ENCODE measurements at places on chromosomes 11 and 22. TPM values are rescaled to one million over a fixed set of nuclear protein-coding genes. Genes with fewer than 3 reads are reported as not detected.

Gene IGSF22
- 0.23 TPM for total RNA-seq

Gene IFITM2
- 63.3 TPM for total RNA-seq

Gene CHRNA10
- total RNA-seq, result 1.1 TPM

Gene OR51B4
- not detected for total RNA-seq

Gene OLFML1
- total RNA-seq, result 0.15 TPM

Gene MAPK8IP1
- 3.3 TPM for total RNA-seq

Gene HBG1
- not detected for total RNA-seq

Gene TTC36
- not detected for total RNA-seq

Gene C22orf31
- not detected for total RNA-seq

Gene HTR3A
- not detected for total RNA-seq

Gene RPUSD4
- total RNA-seq, result 27.4 TPM

Gene UPK3A
- total RNA-seq, result not detected

Gene TSSC4
- total RNA-seq, result 56.5 TPM

Gene EPS8L2
- total RNA-seq, result 83.2 TPM

Gene KCNQ1
- not detected for total RNA-seq

Gene MSANTD2
- 6.5 TPM for total RNA-seq

Gene SLC22A12
- not detected for total RNA-seq

Gene B4GALNT4
- 1.1 TPM for total RNA-seq

Gene GGTLC3
- not detected for total RNA-seq

Gene C11orf42
- not detected for total RNA-seq

Gene SHANK3
- total RNA-seq, result 0.30 TPM
